ENCODE measurements at places on chromosomes 7 and 10.

GRCh38 chr10:90143937-90144336 is 442.5 kb downstream of the KIF20B start:
- no peak for DNase-seq

- no peak for DNase-seq
These were observed 72.5 kb upstream of the NME8 start for GRCh38 chr7:37775921-37776320.

- no peak for DNase-seq
These were observed 58.4 kb downstream of the MET start for GRCh38 chr7:116730097-116731022.

DNA sequence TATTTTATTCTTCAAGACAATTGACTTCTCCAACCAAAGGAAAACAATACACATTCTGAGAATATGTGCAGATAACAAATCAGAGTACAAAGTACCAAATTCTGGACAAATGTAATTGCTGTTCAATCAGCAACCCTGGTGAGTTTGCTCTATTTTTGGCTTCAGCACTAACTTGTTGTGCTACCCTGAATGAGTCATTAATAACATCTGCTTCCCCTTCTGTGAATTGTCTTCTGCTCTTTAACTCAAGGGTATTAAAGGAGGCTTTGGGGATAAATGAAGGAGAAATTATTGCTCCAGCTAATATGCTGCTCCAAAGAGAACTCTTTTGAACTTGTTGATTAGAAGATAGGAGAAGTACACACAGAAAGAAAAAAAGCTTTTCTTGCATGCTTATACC is 459.3 kb downstream of the HTR7 start:
- DNase-seq, result peak; percentile 61

DNA sequence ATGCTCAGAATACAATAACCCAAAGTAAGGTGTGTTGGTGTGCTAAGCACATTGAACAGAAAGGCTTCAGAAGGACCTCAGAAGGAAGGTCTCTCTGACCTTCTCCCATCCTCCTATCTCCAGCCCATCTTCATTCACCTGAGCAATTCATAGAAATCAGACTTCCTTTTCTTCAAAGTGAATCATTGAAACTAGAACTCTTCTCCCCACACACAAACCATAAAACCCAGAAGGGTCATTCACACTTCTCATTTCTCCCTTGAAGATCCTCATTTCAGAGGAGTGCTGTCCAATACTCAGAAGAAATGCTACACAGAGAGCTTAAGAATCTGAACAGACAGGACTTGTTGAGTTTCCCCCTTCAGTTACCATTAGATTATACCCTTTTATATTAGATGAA is 89.5 kb downstream of the VWDE start:
- no peak for DNase-seq

DNA sequence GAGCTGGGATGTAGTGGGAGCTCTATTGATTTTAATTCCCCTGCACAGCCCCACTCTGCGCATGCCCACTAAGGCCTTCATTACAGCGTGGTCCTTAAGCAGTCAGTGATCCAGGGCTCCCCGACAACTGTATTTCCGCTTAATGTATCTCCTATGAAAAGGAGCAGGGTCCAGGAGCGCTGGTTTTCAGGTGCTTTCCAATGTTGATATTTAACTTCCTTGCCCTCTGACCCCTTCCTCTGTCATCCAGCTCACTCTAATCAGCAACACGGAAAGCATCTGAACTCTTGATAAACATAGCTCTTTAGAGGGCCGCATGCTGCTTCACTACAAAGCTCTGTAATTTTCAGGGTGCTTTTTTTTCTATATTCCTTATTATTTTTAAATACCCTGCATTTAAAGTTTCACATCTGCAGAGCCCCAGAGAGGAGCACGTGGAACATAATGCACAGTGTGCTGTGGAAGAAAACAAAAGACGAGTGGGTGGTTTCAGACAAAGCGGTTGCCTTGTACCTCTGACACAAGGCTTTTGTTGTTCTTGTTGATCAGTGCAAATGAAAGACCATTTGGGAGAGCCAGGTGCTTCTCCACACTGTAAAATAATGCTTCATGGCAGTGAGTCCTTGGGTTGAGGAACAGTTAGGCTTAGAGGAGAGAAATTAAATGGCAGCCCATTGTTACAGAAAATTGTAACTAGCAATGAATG is 465.9 kb upstream of the CELF2 start:
- DNase-seq, result no peak

DNA sequence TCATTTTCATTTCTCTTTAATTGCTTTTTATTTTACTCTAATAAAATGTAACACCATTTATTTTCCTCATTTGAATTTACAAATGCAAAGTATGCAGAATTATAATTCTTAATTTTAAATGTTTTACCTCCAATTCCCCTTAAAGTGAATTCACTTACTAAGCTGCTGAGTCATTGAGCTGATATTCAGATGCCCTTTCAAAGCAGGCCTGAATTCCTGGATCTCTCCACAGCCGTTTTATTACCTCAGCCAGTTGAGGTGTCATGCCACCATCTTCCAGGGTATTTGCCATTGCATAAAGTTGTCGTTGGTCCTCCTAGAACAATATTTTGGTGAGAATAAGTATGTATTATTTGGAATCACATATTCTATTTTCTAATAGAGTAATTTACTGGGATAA is 33.2 kb downstream of the GNAT3 start:
- no peak for DNase-seq

GRCh38 chr7:87059525-87060287 is at the start of gene ELAPOR2:
ELAPOR2 (minus strand) TSS chr7:87059654; CDS start chr7:87059513, 141 bp downstream.
- DNase-seq, result peak; percentile 81

- DNase-seq, result no peak
These were observed 14.5 kb downstream of the HIPK2 start for GRCh38 chr7:139763330-139763729.

DNA sequence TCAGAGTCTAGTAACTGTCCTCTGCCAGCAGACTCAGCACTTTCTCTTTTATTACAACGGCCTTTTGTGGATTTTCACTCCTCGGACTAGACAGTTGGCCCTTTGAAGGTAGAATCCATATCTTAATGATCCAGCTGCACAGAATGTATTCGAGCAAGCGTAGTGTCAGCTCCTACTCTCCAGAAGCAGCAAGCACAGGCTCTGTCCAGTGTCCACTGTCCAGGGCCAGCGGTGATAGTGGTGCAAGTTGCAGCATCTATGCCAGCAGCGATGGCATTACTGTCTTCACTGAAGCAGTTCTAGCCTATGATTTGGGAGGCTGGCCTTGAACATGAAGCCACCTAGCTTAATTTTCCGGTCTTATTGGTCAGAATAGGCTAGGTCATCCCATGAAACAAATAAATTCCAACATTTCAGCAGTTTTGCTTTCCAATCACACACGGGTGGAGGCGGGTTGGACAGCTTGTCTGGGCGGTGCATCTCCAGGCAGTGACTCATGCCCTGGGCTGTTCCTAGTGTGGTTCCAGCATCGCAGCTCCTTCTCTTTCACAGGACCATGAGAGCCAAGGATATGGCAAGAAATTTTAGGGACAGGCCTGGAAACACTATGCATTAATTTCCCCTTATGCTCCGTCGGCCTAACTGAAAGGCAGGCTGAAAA is 108.6 kb upstream of the KCNMA1 start:
- no peak for DNase-seq

DNA sequence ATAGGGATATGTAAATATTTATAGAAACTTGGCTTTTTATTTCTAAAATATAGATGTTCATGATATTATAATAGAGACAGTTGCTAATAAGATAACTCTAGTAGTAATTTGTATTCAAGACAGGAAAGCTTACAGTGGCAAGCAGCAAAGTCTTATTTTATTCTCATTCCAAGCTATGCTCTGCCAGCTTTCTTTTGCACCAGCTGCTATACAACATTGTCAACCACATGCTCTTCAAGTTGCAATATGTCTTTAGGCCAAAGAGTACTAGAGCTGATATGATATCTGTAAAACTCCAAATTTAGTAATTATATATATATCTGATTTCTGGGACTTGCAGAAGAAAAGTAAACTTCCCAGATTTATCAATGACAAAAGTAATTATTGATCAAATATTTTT is 350.1 kb downstream of the HGF start:
- peak; percentile 32 for DNase-seq

- no peak for DNase-seq
These were observed 98.8 kb upstream of the ZNF722 start for GRCh38 chr7:63899691-63900393.

GRCh38 chr7:73356159-73356558 is 28.2 kb downstream of the FKBP6 start:
- no peak for DNase-seq

- no peak for DNase-seq
These were observed 63.1 kb downstream of the BMPR1A start for GRCh38 chr10:86819567-86819966.

- no peak for DNase-seq
These were observed 1.7 kb upstream of the CYP2E1 start for GRCh38 chr10:133525444-133525843.

- DNase-seq, result no peak
These were observed 18.4 kb upstream of the AKR1C1 start for GRCh38 chr10:4944841-4945240.

- DNase-seq, result no peak
These were observed 45.8 kb upstream of the PRSS58 start for GRCh38 chr7:142303650-142304049.

DNA sequence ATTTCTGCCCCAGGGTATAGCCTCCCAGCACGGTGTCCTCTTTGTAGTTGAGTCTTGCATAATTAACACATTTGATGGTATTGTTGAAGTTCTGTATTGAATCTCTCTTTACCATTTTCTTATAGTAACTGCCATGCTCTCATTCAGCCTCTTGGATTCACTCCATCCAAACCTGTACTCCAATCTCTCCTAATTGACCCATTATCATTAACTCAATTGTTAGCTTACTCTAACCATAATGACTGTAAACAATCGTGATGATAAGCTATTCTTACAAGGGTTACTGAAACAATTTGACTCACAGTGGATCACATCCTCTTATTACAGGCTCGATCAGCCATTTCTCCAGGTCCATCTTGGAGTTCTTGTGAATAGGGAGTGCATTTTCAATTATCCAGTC is 191.9 kb upstream of the AGK start:
- no peak for DNase-seq

DNA sequence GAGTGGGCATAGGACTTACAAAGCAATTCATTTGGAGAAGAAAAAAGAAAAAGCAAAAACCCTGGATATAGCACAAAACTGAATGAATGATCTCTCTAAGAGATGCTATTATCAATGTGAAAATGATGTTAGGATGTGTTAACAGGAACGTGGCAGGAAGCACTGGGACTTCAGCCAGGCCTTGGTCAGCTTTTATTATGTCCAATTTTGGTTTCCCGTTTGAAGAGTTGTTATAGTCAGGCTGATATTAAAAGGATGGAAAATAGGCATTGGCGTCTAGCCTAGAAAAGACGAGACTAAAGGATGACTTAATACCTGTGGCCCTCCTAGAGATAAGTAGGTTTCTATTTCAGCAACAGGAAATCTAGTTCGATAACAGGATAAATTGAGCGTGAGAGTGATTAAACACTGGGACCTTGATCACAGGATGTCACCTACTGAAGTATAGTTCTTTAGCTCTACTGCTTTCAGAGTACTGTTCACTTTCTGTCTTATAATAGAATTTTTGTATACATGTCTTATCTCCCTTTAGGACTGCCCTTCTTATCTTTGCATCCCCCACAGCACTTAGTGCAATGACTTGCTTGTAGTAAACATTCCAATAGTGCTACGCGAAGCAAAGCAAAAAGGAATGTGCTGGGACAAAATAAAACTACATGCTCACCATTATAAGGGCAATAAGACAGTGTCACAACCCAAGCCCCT is 99.8 kb upstream of the AGBL3 start:
- DNase-seq, result no peak

DNA sequence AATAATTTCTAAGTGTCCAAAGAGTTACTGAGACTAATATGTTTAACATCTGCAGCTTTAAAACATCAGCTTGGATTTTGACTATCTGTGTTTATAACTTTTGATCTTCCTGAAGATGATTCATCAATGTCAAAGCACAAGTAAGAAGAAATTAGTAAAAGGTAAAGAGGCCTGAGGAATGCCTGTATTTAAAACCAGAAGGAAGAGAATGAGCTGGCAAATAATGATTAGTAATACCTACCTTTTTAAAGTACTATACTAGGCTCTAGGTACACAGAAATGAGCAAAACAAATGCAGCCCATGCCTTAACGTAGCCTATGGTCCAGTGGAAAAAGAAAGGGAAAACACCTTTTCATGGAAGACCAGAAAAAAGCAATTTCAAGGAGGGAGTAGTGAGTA is 158.0 kb downstream of the KCND2 start:
- DNase-seq, result no peak

DNA sequence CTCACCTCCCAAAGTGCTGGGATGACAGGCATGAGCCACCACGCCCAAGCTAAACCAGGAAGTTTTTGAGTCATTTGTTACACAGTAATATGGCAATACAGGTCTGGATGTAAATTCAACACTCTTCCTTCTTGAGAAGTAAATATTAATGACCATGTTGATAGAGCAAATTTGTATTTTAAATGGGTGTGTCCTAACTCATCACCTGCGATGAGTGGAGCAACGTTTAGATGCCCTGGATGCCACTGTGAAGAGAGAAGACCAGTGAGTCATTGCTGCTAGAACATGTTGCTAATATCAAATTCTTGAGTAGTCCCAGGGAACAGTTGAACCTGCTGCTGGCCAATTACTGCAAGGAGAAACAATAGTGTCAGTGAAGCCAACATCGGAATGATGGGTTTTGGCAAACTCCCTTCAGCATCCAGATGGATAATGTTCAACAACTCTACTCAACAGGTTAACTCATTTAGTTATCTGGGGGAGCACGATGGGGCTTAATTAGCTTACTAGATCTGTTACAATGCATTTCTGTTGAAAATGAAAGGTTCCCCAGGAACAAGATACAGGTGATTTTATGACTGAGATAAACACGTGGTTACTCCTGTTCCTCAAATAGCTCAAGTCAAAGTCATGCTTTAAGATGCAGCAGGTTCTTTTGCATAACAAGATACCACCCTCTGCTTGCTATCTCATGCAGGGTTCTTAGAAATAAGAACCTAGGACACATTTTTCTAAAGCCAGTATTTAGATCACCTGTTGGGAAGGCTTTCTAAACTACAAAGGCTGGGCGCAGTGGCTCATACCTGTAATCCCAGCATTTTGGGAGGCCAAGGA is 146.8 kb downstream of the CALN1 start:
- DNase-seq, result no peak

- DNase-seq, result no peak
These were observed 42.1 kb upstream of the PLXNA4 start for GRCh38 chr7:132618271-132618955.
